Urinary bladder (tissue), 4 donors: ENCODE measurements at places on chromosomes 16 and 17. TPM values are rescaled to one million over a fixed set of nuclear protein-coding genes. Genes with fewer than 3 reads are reported as not detected.

Gene FOXC2
- polyA plus RNA-seq: 0.73 TPM

Gene KRTAP9-8
- not detected for polyA plus RNA-seq

Gene G6PC1
- 0.15 TPM for polyA plus RNA-seq

Gene KRTAP4-8
- not detected for polyA plus RNA-seq

Gene CMTM2
- not detected for polyA plus RNA-seq

Gene CXCL16
- 14.3 TPM for polyA plus RNA-seq

Gene PYY
- not detected for polyA plus RNA-seq

Gene JUP
- polyA plus RNA-seq: 53.8 TPM

Gene NUPR1
- polyA plus RNA-seq: 549 TPM

Gene SSTR5
- 0.20 TPM for polyA plus RNA-seq

Gene SLFN12
- 1.7 TPM for polyA plus RNA-seq

Gene INCA1
- polyA plus RNA-seq: 1.3 TPM

Gene KLHL10
- 0.71 TPM for polyA plus RNA-seq

Gene VAT1L
- polyA plus RNA-seq: 5.8 TPM

Gene SUPT4H1
- polyA plus RNA-seq: 98.3 TPM

Gene KRTAP2-2
- polyA plus RNA-seq: not detected

Gene COL1A1
- 802 TPM for polyA plus RNA-seq

Gene SETD6
- 15.5 TPM for polyA plus RNA-seq

Gene TMEM114
- polyA plus RNA-seq: not detected

Gene TEKT5
- polyA plus RNA-seq: 0.19 TPM
